ENCODE measurements at places on chromosomes 1 and 21. TPM values are rescaled to one million over a fixed set of nuclear protein-coding genes. Genes with fewer than 3 reads are reported as not detected.

DNA sequence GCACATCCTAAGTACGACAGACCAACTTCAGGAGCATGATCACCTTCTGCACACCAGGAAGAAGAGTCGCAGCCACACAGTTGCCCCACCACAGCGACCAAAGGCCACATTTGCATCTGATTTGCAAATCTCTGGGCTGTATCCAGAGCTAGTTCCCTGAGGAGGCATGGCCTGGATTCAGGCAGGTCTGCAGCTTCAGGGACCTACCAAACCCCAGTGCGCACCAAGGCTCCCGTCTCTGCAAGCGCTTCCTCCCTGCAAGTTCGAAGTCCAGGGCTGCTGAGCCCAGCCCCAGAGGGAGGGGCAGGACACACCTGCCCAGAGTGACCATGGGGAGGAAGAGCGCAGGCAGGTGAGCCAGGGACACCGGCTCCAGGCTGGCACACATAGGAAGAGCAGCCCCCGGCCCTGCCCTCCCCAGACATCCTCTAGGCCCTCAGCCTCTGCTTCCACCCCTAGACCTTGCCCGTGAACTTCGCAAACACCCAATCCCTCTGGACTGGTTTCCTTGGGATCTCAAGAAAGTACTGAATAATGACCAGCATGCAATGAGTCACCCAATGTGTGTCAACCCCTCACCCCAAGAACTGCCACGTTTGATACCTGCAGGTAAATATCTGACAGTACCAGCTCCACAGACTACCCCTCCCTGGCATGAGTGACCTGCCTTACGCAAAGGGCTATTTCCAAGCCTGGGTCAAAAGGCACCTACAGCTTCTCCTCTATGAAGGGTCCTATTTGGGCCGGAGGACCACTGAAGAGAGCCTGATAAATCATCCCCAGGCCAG lies 36.8 kb downstream of the CASZ1 start:
- H3K36me3 ChIP-seq: no peaks in the 10 kb centered on the region
- H3K4me3 ChIP-seq: no peak overlapping the region
- peaks cover 81% of the 10 kb centered on the region for H3K4me1 ChIP-seq
- H3K27ac ChIP-seq: peak overlapping the region; percentile 74
- no peaks in the 10 kb centered on the region for H3K27me3 ChIP-seq

DNA sequence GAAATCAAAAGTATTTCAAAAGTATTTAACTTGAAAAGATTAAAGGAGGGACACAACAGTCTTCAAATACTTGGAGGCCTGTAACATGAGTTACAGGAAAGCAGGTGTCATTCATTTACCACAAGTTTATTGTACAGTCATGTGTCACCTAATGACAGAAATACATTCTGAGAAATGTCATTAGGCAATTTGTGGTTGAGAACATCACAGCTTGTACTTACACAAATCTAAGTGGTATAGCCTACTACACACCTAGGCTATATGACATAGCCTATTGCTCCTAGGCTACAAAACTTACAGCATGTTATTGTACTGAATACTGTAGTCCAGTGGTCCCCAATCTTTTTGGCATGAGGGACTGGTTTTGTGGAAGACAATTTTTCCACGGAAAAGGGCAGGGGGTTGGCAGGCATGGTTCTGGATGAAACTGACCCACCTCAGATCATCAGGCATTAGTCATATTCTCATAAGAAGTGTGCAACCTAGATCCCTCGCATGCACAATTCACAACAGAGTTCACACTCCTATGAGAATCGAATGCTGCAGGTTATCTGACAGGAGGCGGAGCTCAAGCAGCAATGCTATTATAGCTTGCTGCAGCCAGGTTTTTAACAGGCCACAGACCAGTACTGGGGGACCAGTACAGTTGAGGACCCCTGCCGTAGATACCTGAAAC lies 25.0 kb upstream of the PHTF1 start:
- no peaks in the 10 kb centered on the region for H3K36me3 ChIP-seq
- peaks cover 38% of the 10 kb centered on the region for H3K4me1 ChIP-seq
- no peaks in the 10 kb centered on the region for H3K27me3 ChIP-seq
- no peak overlapping the region for H3K4me3 ChIP-seq
- peak overlapping the region; percentile 70 for H3K27ac ChIP-seq
- DNase-seq: no peak

OR4F29 gene
- total RNA-seq: not detected

DNA sequence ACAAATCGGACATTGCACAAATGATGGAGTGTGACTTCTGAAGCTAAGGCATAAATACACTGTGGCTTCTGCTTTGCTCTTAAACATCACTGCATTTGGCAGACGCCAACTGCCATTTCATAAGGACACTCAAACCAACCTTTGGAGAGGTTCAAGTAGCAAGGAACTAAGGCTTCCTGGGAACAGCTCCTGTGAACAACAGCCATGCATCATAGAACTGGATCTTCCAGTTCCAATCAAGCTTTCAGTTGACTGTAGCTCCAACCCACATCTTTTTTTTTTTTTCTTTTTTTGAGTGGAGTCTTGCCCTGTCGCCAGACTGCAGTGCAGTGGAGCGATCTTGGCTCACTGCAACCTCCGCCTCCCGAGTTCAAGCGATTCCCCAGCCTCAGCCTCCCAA lies 10.7 kb upstream of the HUNK start:
- no peaks in the 10 kb centered on the region for H3K4me1 ChIP-seq
- H3K4me3 ChIP-seq: no peak overlapping the region
- no peak overlapping the region for H3K27ac ChIP-seq
- no peaks in the 10 kb centered on the region for H3K27me3 ChIP-seq
- DNase-seq: no peak

DNA sequence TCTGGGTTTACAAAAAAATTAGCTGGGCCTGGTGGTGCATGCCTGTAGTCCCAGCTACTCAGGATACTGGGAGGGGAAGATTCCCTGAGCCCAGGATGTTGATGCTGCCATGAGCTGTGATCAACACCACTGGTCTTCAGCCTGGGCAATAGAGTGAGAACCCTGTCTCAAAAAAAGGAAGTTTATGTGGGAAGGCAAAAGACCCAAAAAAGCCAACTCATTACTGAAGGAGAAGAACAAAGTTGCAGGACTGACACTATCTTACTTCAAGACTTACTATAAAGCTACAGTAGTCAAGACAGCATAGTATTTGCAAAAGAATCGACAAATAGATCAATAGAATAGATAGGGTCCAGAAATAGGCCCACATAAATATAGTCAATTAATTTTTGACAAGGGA lies 9.2 kb upstream of the PTGS2 start:
- no peak overlapping the region for H3K4me3 ChIP-seq
- H3K4me1 ChIP-seq: no peaks in the 10 kb centered on the region
- H3K27me3 ChIP-seq: no peaks in the 10 kb centered on the region
- no peak overlapping the region for H3K27ac ChIP-seq

DNA sequence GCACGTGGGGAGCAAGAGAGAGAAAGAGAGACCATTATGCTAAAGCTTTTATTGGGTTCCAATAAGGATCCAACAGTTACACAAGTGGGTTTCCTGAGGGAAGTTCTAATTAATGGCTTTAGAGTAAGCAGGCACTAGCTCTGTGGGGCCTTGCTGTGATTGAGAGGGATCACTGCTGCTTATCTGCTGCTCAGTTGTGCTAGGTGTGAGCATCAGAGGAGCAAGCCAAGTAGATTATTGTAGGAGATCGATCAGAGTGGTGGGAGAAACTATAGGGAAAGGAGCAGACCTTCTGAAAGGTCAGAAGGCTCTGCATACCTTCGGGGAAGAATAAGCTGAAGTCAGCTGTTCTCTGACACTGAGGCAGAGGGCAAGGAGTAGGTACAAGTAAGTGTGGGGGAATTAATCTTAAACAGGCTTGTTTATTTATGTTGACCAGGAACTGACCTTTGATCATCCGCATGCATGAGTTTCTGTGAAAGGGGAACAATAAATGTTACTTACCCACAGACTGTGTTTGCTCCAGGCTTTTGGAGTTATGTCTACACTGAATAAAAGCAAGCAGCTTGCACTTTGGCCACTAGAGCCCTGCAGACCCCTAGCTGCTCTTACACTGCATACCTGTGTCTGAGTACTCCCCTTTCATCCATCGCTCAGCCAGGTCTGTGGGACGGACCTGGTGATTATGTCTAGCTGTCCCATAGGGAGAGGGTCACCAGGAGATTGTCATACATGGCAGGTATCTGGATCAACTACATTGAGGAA lies 89.7 kb downstream of the TNNI3K start:
- H3K27me3 ChIP-seq: no peaks in the 10 kb centered on the region
- no peaks in the 10 kb centered on the region for H3K4me1 ChIP-seq
- H3K4me3 ChIP-seq: no peak overlapping the region
- no peaks in the 10 kb centered on the region for H3K36me3 ChIP-seq
- DNase-seq: no peak

DNA sequence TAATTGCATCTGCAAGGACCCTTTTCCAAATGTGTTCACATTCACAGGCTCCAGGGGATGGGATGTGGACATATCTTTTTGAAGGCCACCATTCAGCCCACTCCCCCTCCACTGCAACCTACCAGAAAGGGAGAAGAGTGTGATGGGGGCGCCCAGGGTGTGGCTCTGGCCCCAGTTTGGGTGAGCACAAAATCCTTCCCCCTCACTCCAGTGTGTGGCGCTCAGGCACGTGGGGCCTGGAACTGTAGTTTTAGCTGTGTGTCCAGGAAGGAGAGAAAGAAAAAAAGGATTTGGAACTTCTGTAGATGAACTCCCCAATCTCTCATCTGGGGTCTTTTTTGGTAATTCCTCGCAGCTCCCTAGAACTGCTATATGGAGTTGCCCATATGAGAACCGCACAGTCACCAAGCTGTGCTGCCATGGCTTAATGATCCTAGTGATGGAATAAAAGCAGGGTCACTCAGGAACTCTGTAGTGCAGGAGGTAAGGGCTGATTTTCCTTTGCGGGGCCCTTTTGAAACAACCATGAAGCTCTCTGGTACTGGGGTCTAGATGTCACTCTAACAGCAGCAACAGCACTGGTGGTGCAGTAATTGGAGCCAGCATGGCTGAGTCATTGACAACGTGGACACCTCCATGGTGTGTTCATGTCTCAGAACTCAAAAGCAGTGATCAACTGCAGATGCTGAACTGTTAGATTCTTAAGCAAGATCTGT lies 17.0 kb downstream of the AGT start:
- no peaks in the 10 kb centered on the region for H3K4me1 ChIP-seq
- no peak overlapping the region for H3K4me3 ChIP-seq
- H3K27me3 ChIP-seq: no peaks in the 10 kb centered on the region
- no peak overlapping the region for H3K27ac ChIP-seq
- DNase-seq: no peak
- H3K36me3 ChIP-seq: peaks cover 23% of the 10 kb centered on the region

LCE2D gene
- not detected for total RNA-seq

TEDDM1 gene
- total RNA-seq: not detected

- DNase-seq: no peak
- no peak overlapping the region for H3K4me3 ChIP-seq
- H3K27me3 ChIP-seq: no peaks in the 10 kb centered on the region
- no peak overlapping the region for H3K27ac ChIP-seq
- H3K4me1 ChIP-seq: no peaks in the 10 kb centered on the region
- no peaks in the 10 kb centered on the region for H3K36me3 ChIP-seq
Measured at GRCh38 chr21:34353182-34353581, 10.6 kb upstream of the KCNE2 start.

DNA sequence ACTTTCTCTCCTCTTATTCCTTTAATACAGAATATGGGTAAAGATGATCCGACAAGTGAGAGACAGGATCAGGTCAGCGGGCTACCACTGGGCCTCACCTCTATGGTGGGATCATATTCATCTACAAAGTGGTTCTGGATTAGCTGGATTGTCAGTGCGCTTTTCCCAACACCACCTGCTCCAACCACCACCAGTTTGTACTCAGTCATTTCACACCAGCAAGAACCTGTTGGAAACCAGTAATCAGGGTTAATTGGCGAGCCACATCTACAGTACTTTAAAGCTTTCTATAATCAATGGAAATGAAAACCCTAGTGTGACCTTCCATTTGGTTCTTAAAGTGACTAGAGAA lies 643 bp downstream of the NRAS start:
- no peak for DNase-seq
- H3K4me1 ChIP-seq: no peaks in the 10 kb centered on the region

GRCh38 chr1:7752512-7753417 lies 18.3 kb upstream of the VAMP3 start:
- H3K4me1 ChIP-seq: no peaks in the 10 kb centered on the region
- H3K27me3 ChIP-seq: no peaks in the 10 kb centered on the region
- peak; percentile 40 for DNase-seq
- no peak overlapping the region for H3K4me3 ChIP-seq
- no peaks in the 10 kb centered on the region for H3K36me3 ChIP-seq

- H3K27me3 ChIP-seq: no peaks in the 10 kb centered on the region
- H3K4me3 ChIP-seq: no peak overlapping the region
- H3K27ac ChIP-seq: no peak overlapping the region
- no peaks in the 10 kb centered on the region for H3K4me1 ChIP-seq
- H3K36me3 ChIP-seq: no peaks in the 10 kb centered on the region
Measured at GRCh38 chr21:42157606-42158310, 61.2 kb upstream of the ABCG1 start.

DNA sequence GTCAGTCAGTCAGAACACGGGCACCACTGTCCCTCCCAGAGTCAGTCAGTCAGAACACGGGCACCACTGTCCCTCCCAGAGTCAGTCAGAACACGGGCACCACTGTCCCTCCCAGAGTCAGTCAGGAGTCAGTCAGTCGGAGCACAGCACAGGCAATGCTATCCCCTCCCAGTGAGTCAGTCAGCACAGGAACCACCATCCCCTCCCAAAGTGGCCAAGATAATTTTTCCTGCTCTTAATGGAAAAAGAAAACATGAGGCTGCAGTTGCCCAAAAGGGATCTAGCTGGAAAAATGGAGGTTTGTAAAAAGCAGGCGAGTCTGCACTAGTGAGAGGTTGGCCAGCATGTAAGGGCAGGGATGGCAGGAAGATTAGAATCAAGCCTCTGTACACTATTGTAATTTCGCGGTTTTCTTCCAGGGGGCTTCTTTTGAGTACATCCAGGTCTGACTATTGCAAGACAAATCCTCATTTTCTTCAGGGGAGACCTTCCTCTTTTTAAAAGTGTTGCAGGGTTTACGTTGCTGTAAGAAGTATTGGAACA lies 213.8 kb downstream of the SIPA1L2 start:
- no peak for DNase-seq
- H3K27ac ChIP-seq: no peak overlapping the region
- H3K36me3 ChIP-seq: no peaks in the 10 kb centered on the region
- H3K4me3 ChIP-seq: no peak overlapping the region
- H3K4me1 ChIP-seq: no peaks in the 10 kb centered on the region

- no peaks in the 10 kb centered on the region for H3K36me3 ChIP-seq
- H3K4me1 ChIP-seq: no peaks in the 10 kb centered on the region
- H3K4me3 ChIP-seq: no peak overlapping the region
- H3K27ac ChIP-seq: no peak overlapping the region
- H3K27me3 ChIP-seq: no peaks in the 10 kb centered on the region
Measured at GRCh38 chr1:62588000-62588399, 9.3 kb upstream of the ANGPTL3 start.

CFAP107 gene
- not detected for total RNA-seq

DNA sequence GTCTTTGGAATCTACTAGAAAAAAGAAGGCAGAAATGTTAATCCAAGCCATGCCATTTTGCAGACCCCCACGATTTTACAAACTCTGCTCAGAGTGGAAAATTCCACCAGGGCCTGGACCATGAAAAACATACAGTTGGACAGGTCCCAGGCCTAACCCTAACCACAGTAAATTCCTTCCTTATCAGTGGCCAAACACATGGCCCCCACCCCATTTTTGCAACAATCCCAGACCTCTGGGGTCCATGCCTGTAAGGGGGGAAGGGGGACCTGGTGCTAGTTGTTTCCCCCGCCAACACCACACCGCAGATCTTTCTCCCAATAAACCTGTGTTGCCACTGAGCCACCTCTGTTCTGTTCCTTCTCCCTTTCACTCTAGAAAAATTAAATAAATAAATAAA lies 1352.7 kb downstream of the AMY1C start:
- H3K4me3 ChIP-seq: no peak overlapping the region
- DNase-seq: no peak
- H3K27ac ChIP-seq: no peak overlapping the region
- no peaks in the 10 kb centered on the region for H3K27me3 ChIP-seq
- H3K36me3 ChIP-seq: no peaks in the 10 kb centered on the region
